ENCODE measurements at places on chromosomes 7 and 10.

- no peak for DNase-seq
These were observed 1235.0 kb downstream of the XPNPEP1 start for GRCh38 chr10:108688314-108688713.

- no peak for DNase-seq
These were observed 22.9 kb upstream of the AOC1 start for GRCh38 chr7:150829426-150829825.

- DNase-seq = no peak
These were observed 85.9 kb upstream of the KMT2C start for GRCh38 chr7:152521420-152522337.

DNA sequence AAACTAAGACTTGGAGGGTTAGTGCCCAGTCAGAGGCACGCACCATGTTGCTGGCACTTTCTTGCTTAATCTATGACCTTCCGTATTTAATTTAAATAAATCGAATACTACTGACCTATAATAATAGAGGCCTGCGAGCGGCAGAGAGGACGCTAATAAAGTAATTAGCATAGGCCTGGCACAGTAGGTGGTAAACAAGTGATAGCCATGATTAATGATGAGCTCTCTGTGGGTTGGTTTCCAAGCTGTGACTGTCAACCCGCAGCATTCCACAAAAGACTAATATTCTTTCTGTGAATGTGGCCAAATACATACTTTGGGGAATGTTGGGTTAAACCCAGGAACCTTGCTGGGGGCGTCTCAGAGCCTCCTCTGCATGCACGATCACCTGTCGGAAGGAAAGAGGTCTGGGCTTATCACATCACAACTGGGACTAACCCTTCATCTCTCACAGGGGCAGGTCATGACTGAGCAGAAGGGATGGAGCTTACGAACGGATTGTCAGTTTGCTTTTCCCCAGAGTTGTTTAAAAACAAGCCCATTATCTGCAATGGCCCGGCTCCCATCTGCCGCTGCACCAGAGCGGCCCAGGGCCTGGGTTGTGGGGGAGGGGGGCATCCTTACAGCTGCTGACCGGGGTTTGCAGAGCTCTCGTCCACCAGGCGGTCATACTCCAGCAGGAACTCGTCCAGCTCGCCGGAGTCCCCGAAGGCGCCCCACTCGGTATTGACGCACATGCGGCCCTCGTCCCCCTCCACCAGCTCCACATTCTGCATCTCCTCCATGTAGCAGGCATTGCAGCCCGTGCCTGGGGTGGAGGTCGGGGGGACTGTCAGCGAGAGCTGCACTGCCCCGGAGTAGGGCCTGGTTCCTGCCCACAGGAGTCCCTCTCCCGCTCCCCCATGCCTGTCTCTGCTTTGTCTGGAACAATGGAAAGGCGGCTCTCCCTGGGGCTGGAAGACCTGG lies 6.2 kb upstream of the MYL7 start:
- no peak for DNase-seq

GRCh38 chr7:22061775-22062174 lies 116.1 kb upstream of the CDCA7L start:
- DNase-seq = no peak

DNA sequence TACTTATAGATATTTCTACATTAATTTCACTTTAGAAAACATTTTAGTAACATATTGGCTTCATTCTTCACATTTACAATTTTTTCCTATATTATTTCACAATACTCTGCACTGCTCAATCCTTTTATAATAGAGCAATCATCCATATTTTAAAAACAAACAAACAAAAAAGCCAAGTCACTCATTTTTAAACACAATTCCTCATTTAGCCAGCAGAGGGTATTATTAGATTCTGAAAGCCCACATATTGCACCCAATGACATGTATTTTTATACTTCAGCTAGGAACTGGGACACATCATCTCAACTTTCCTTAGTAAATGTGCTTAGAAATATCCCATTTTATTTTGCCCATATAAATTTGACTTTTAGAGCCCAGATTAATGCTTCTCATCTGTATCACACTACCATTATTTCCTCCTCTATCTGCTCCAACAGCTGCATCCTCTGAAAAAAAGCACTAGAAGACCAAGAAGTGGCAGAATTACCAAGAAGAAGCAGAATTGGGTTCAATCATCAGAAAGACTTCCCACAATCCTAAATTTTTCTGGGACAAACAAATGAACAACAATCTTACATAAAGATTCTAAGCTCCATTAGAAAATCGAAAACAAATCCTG lies 29.5 kb downstream of the CTNNA3 start:
- no peak for DNase-seq

DNA sequence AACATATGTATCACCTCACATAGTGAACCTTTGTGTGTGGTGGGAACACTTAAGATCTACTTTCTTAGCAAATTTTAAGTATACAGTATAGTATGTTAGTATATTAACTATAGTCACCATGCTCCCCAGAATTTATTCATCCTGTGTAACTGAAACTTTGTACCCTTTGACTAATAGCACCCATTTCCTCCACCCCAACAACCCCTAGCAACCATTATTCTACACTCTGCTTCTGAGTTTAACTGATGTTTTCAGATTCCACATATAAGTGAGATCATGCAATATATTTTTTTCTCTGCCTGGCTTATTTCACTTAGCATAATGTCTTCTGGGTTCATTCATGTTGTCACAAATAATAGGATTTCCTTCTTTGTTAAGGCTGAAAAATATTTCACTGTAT lies 6.9 kb upstream of the VWDE start:
- no peak for DNase-seq

DNA sequence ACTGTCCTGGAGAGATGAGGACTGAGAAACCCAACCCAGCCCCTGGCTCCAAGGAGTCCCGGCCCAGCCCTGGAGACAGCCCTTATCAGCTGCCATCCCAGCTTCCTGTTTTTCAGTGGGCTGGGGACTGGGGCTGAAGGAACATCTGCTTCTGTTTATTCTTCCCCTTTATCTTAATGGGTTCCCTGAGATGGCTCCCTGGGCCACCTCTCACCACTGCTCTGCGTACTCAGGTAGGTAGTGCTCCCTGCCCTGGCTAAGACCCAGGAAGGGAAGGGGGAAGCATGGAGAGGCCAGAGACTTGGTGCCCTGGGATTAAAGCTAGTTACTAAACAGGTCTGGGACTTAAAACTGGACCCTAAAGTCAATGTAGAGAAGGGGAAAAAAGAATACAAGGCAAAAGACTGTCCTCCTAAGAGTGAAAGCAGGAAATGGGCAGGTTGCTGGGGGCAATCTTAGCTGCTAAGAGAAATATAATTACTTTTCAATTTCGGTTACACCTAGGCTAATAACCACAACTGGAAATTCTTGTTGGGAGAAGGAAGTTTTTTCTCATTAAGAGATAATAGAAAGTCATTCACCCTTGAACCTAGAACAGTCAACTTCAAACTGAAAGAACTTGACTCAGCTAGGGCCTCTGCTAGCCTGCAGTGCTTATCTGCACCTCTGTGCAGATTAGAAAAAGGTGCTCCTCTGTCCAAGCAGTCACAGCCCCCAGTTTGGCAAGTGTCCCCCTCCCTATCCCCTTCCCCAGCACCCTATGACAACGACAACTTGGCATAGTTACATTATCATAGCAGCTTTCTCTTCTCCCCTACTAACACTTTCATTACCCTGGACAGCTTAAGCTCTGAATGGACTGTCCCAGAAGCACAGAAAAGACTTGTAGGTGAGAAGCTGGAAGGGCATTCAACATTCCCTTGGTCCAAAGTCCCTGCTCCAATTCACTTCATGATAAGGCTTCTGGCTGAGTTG lies 65.6 kb upstream of the KDM7A start:
- no peak for DNase-seq

- no peak for DNase-seq
These were observed 47.7 kb upstream of the MDFIC start for GRCh38 chr7:114874170-114874569.

DNA sequence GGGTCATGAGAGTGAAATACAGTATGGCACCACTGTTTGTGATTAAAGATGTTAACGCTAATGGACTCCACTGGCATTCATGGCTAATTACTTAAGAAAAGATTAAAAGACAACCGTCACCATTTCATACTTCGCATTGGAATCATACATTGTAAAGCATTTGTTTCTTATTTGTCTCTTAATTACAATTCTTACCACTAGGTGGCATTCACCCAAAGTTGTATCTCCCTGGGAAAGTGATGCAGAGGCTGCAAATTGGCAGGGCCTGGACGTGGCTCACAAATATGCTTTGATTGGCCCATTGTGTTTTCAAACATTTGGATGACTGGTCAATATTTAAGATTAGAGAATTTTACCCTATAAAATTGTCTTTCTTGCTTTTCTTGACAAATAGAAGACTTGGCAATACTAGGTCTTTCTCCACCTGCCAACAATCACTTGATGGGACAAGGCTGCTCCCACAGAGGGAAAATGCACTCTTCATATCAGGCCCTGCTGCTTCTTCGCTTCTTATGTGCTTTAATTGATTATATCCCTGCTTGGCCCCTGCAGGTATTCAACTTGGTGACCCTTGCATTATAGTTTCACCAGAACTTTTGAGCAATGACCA lies 72.1 kb upstream of the STARD3NL start:
- DNase-seq = no peak

- DNase-seq = no peak
These were observed 33.6 kb downstream of the ABCB1 start for GRCh38 chr7:87567052-87567451.

DNA sequence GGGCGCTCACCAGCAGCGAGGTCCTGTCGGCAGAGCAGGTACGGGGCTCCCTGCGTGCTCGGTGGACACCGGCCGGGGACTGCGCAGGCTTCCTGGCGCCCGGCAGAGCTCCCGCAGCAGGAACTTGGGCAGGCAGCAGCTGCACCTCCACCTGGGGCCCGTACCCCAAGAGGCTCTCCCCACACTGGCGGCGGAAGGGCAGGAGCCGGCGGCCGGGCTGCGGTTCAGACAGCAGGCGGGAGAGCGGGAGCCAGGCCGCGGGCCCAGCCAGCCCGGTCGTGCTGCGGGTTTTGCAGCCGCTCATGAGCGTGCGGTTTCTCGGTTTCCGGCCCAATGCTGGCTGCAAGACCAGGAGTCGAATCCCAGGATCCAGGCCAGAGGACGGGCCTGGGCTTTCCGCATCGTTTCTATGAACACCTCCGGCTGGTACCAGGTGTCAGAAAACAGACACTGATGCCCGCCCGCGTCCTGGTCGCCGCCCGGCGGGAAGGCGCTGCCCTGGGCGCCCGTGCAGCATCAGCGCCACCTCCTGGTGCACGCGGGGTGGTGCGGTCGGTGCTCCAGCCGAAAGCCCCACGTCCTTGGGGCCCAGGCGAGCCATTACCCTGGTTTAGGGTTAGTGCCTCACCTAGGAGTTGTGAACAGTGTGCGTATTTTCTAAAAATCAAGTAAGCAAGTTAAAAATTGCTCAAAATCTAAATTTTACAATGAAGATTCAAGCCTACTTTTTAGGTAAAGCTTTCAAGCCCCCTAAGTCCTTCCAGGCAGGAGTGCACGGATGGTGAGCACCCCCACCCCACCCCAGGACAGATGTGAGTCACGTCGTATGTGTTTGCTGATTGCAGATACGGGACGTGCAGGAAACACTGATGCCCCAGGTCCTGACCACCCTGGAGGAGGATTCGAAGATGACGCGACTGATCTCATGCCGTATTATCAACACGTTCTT lies 47.4 kb upstream of the PRKAR1B start:
- DNase-seq = no peak

DNA sequence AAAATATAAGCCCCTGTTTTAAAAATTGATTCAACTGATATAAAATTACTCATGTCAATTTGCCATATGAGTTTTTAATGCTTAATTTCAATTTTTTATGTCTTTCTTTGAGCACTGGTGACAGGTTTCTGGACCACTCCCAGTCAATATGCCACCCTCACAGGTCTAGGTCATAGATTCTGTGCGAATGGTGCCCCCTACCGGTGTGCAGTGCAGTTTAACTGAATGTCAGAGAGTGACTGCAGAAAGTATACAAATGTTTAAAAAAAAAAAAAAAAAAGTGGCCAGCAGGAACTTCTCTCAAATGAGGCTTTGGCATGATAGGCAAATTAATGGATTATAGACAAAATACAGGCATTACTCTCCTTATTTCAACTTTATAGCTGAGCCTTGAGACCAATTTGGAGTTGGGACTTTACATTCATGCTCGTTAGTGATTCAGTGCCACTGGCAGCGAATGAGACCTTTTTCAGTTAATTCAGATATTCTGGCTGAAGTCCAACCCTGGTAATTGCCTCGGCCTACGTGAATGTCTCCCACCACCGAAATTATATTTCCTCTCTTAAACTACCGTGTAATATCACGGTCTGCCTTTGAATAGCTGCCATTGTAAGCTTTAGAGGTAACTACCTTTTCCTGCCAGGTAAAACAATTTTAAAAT lies 427.6 kb downstream of the PHTF2 start:
- peak; percentile 9 for DNase-seq

DNA sequence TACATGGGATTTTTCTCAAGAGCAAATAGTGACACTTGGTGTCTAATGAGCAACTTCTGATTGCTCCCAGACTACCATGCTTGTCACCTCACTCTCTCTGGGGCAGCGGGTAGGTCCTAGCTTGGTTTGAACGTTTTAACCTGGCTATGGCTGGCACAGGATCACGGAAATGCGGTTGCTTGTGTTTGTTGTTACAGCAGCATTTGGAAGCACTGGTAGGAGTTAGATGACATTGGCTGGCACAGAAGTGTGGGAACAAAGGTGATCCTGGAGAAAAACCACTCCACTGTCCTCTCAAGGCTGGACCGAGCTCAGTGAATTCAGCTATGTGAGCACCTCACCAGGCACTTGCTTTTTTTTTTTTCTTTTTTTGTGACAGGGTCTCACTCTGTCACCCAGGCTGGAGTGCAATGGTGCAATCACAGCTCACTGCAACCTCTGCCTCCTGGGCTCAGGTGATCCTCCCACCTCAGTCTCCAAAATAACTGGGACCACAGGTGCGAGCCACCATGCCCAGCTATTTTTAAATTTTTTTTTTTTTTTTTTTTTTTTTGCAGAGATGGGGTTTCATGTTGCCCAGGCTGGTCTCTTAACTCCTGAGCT lies 3.5 kb upstream of the PFKFB3 start:
- DNase-seq = no peak

GRCh38 chr10:127612-128432 lies 7.4 kb upstream of the ZMYND11 start:
- no peak for DNase-seq

GRCh38 chr7:159070431-159071148 lies 74.1 kb downstream of the VIPR2 start:
- no peak for DNase-seq

GRCh38 chr10:51397695-51398094 lies 301.7 kb downstream of the CSTF2T start:
- no peak for DNase-seq

- peak; percentile 10 for DNase-seq
These were observed 64.9 kb downstream of the SCRN1 start for GRCh38 chr7:29924684-29925083.

GRCh38 chr10:122054048-122055025 lies 65.4 kb downstream of the TACC2 start:
- DNase-seq = no peak
